ELF-1 (cell line): ENCODE measurements at places on chromosomes 11 and 22.

DNA sequence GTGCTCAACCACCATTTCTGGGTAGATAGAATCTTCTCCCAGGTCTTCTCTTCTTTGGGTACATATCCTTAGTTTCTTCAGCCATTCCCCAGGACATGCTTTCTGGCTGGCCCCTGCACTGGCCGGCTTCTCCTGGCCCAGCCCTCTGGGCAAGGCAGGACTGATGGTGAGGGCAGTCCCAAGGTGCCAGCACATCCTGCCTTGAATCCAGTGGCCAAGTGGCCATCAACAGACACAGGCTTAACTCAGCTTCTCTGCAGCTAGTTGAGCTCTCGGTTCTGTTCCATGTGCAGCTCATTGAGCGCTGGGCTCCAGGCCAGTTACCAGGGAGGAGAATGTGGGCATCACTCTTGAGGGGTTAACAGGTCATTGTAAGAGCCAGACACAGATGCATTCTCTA is 17.6 kb downstream of the SMIM38 start:
- no peak for DNase-seq

DNA sequence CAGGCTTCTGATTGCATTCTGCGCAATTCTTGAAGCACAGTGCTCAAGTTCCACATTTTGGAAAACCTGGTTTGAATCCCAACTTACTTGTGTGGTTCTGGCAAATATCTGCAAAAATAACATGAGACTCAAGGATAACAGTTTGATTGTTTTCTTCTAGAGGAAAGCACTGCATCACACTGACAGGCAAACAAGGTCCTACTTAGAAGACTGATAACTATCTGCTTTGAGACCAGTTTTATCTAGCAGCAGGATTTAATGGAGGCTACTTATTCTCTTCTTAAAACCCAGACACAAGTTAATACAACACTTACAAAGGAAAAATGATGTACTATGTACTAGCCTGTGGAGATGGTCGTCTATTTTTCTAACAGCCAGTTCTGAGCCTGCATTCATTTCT is 41.4 kb downstream of the RIC3 start:
- DNase-seq = no peak

- DNase-seq = peak; percentile 54
Measured at GRCh38 chr11:72670041-72670440, 4.2 kb downstream of the PDE2A start.

GRCh38 chr11:17098038-17098437 is 20.6 kb upstream of the RPS13 start:
- no peak for DNase-seq

GRCh38 chr11:40149721-40150120 is 1309.7 kb downstream of the LRRC4C start:
- DNase-seq = no peak

DNA sequence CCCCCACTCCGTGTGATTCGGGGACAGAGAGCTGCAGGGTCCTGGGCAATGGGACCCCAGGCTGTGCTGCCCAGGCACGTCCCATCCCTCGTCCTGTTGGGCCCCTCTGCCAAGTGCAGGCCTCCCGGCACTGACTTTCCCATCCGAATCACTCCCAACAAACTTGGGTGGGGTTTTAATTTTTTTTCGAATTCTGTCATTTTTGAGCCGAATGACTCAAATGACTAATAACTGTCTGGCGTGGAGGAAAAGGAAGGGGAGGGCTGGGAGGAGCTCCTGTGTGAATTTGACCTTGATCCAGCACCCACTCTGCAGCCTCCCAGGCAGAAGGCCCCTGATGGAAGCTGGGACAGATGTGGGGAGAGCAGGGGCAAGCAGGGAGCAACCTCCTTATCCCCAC is 1173.2 kb downstream of the BRD1 start:
- no peak for DNase-seq

- no peak for DNase-seq
Measured at GRCh38 chr11:33109294-33109895, 51.9 kb downstream of the CSTF3 start.

DNA sequence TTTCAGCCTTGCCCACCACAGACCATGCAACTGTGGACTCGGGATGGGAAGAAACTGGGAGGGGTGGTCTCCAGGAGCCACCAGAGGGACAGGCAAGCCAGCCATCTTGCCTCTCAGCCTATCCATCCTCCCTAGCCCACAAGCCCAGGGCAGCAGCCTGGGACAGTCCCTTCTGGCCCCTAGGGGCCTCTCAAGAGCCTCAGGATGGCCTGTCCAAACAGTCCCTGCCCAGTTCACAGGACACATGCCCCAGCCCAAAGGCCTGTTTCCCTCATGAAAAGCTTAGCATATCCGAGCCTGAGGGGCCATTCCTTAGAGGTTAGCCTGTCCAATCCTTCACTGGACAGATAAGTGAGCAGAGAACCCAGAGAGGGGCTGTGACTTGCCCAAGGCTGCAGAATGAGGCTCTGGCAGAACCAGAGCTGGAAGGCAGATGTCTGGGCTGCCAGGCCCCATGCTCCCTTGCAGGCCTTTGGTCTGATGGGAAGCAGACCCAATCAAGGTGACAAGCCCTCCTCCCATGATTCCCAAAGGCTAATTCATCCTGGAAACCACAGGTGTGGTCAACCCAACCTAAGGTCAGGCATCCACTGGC is 28.2 kb downstream of the LRRC10B start:
- DNase-seq = peak; percentile 93

- no peak for DNase-seq
Measured at GRCh38 chr11:67178878-67179277, 59.8 kb downstream of the KDM2A start.

GRCh38 chr11:33976495-33977199 is 74.9 kb upstream of the CAPRIN1 start:
- DNase-seq = no peak

DNA sequence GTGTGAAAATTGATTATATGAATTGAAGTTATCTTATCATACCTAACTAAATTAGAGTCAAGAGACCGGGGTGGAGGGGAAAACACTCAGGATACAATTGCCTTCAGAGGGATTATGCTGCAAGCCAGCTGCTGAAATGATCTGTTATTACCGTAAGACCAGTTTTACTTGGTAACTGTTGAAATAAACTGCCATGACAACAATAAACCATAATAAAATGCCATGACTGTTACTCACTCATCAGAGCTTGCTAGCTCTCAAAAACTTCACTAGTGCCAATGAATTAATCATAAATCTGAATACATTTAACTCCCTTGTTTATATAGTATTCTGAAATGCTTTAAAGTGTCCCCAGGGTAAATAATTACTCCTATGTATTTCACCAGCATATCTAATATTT is 68.2 kb downstream of the CASP12 start:
- DNase-seq = no peak

- no peak for DNase-seq
Measured at GRCh38 chr11:96090711-96091110, 166.8 kb upstream of the MTMR2 start.

GRCh38 chr11:63767565-63768236 is 874 bp downstream of the ZFTA start:
- DNase-seq = peak; percentile 97

- peak; percentile 86 for DNase-seq
Measured at GRCh38 chr22:20238536-20238900, 29.6 kb downstream of the RTN4R start.

DNA sequence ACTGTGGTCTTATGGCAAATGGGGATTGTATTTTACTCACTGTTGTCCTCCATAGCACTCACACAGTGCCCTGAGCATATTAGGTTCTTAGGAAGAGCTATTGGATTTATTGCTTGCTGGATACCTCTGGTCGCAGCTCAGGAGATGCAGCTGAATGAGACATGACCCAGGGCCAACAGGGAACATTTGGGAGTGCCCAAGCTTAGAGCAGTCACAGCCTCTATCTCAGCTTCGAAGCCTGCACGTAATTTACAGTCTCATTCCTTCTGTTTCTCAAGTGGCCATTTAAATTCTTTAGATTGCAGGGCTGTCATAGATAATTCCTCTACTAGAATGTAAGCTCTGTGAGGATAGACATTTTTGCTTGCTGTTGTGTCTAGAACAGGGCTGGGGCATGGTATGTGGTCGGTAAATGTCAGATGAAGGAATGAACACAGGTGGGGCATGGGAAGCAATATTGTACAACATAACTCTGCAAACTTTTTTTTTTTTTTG is 192.8 kb downstream of the GRIK4 start:
- DNase-seq = no peak

DNA sequence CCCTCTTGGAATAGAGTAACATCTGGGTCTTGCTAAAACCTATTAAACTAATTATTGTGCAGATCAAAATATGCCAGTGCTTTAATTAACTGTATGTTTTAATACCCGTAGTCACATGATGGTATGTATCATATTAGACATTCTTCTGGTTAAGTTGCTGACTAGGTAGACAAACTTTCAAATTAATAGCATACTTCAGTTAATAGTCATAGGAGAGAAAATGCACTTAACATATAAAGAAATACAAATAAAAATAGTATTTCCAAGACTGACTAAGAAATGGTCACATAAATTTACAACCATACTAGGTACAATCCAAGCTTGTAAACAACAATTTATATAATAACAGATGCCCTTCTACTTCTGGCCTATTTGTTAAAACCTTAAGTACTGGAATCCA is 7.6 kb upstream of the EXPH5 start:
- no peak for DNase-seq

- DNase-seq = peak; percentile 97
Measured at GRCh38 chr11:77127920-77128691, at the start of gene MYO7A. Gene MYO7A (plus strand): TSS chr11:77128246. CDS start chr11:77130635, 2,389 bp downstream.

- DNase-seq = peak; percentile 50
Measured at GRCh38 chr11:1335811-1336761, 26.7 kb upstream of the TOLLIP start.

DNA sequence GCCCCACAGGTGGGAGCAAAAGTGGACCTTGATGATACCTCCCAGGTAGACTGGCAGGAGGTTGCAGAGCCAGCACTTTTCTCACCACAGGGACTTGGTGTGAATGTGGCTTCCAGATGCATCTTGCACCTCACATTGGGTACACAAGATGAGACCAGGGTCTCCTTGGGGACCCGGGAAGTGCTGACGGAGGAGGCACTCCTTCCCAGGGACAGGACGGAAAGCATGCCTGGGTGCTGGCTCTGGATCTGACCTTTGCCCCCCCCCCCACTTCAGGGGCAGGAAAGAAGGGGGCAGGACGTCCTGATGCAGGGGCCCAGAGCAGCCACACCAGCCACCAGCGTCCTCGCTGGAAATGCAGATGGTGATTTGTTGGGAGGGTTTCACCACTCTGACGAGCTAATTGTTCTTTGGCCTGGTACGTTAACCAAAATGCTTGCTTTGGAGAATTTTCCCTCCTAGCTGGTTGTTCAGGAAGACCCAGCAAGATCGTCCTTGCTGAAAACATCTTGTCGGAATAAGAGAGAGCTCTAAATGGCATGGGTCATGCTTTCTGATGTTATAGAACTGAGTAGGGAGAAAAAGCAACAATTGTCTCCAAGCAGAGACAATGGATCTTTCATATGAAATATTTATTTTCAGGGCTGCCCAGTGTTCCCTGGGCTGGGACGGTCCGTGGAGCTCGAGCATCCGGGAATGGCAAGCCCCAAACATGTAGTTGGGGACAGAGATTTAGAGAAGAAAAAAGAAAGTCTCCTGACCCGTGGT is 74.4 kb upstream of the PPARA start:
- no peak for DNase-seq

- no peak for DNase-seq
Measured at GRCh38 chr11:131397675-131398074, 27.3 kb downstream of the NTM start.

- no peak for DNase-seq
Measured at GRCh38 chr11:109929308-109929707, 163.9 kb upstream of the ZC3H12C start.

GRCh38 chr11:35682230-35683173 is 19.9 kb downstream of the TRIM44 start:
- DNase-seq = no peak

- no peak for DNase-seq
Measured at GRCh38 chr22:20054034-20054427, 26.0 kb upstream of the DGCR8 start.

DNA sequence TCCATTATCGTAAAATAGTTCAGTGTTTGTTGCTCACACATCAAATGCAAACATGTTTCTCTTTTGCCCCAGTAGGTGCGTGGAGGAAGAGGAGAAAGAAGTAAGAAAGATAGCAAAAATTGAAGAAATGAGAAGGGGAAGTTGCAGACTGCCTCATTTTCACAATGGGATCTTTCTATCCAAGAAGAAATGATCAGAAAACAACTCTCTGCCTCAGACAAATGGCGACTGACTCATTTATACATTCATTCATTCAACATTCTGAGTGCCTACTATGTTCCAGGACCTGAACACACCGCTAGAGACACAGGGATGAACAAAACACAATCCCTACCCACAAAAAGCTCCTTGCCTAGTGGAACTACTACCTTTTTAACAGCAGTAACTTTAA is 367 bp downstream of the HPS5 start:
- no peak for DNase-seq

DNA sequence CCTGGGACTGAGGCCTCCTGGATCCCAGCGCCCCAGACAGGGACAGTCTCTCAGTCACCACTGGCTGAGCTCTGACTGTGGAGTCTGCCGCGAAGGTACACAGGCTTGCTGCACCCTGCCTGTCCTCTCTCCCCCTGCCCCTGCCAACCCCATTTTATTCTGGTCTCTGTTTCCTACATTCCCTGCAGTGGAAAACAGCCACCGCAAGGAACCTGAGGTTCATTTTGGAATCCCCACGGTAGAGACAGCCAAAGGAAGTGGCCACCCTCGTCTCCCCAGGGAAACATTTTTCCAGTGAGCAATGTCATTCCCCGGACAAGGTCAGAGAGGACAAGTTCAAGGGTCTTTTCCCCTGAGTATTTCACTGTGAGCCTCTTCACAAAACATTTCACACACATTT is 56.6 kb downstream of the FBXO7 start:
- no peak for DNase-seq
